Skeletal muscle cell (primary cell): ENCODE measurements at places on chromosomes 4 and X.

GRCh38 chr4:89110541-89110985 is 770 bp upstream of the TIGD2 start:
- DNase-seq: no peak

- DNase-seq: no peak
Observed at GRCh38 chr4:149518471-149518870, 297.2 kb downstream of the IQCM start.

- DNase-seq: no peak
Observed at GRCh38 chr4:137360761-137361160, 171.5 kb downstream of the PCDH18 start.

- no peak for DNase-seq
Observed at GRCh38 chr4:109486007-109486406, 52.4 kb downstream of the SEC24B start.

GRCh38 chr4:169914866-169915265 is 111.3 kb downstream of the MFAP3L start:
- DNase-seq: no peak

DNA sequence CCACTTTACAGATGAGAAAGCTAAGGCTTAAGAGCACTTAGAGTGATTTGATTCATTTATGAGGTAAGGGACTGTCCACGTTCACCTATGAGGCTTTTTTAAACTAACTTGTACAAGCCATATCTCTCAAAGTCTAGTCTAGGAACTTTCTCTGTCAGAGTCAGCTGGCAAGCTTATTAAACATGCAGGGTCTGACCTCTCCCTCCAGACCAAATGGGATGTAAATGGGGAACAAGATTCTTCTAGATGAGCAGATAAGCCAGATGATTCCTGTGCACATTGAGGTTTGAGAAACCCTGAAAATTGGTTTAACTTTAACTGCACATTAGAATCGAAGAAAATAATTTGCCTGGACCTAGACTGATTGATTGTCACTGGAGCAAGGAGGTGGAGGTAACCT is 160.0 kb upstream of the SPRY1 start:
- no peak for DNase-seq

GRCh38 chr4:140250989-140251552 is 97.1 kb upstream of the MAML3 start:
- no peak for DNase-seq

DNA sequence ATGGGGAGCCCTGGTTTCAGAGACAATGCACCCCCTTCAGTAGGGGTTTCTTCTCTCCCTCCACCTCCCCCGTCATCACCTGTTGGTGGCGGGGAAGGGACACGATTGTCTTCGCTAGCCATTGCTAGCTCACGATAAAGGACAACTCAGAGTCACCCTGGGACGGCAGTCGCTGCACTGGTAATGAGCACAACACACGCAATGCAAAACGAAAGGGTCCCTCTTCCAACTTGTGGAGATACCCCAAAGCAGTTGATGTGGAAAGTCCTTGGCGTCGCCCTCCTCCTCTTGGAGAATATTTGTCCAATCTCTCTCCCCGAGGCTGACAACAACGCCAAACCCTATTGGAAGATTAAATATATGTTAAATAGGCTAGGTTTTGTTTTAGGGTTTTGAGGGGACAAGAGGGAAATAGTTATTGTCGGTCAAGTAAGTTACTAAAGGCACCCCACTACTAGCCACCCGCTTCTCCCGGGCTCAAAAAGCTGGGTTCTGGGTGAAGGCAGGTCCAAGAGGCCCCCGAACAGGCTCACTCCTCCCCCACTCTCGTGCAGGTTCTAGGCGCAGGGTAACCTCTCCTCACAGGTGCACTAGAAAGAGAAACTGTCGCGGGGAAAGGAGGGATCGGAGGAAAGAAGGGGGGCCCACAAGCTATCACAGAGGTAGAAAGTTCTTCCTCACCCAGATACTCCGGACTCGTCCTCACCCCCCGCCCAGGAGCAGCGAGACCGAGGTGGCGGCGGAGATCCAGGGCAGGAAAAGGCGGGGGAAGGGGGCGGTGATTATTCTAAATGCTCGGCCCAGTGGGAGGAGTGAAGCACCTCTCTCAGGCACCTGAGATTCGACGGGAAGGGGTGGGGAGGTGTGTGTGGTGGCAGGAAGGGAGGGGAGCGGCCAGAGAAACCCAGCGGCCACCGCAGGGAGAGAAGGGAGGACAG is at the start of gene LRBA:
Gene LRBA, minus strand, starts transcription at position 764 of the 938 bp plus-strand sequence. Its CDS starts 642 bp downstream, at position 122.
- no peak for DNase-seq

- DNase-seq: no peak
Observed at GRCh38 chr4:186724058-186724863, 605 bp upstream of the FAT1 start.

DNA sequence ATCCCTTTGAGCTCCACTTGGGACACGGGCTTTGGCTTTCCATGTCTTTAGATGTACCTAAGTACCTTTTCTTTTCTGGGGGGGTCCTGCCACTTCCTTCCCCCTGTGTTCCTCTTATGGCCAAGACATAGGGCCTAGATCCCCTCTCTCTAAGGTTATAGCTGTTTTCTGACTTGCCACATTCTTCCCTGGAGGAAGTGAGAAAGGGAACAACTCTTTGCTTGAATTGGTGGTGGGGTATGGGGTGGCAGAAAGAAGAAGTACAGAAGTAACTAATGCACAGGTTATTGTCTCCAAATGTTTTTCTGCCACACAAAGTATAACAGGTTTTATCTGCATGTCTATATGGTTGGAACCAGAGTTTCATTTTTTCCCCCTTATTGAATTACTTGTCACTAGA is 29.7 kb upstream of the DIPK2B start:
- DNase-seq: no peak

DNA sequence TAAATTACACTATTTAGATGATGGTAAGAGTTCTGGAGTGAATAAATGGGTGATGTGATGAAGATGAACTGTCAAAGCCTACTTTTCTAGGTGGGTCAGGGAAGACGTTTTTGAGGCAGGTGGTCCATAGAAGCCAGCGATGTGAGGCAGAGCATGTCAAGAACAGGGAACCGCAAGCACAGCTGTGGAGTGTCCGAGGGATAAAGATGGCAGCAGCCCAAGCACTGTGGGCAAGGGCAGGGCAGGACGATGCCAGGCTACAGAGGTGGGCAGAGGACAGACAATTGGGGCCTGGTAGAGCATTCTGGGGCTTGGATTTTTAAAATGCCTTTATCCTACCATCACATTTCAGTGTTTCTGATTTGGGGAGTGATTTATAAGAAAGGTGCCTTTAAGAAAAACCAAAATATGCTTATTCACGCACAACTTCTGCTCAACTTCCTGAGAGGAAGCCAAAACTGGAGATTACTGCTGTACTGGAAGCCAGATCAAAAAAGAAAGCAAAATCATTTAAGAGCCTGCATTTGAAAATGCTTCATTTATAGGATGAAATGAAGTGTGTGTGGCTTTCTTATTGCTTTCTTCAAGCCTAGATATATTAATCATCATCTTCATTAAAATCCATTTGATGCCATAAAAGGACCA is 119.0 kb upstream of the WDR17 start:
- DNase-seq: no peak

GRCh38 chrX:20623448-20623847 is 356.7 kb upstream of the RPS6KA3 start:
- peak; percentile 15 for DNase-seq

DNA sequence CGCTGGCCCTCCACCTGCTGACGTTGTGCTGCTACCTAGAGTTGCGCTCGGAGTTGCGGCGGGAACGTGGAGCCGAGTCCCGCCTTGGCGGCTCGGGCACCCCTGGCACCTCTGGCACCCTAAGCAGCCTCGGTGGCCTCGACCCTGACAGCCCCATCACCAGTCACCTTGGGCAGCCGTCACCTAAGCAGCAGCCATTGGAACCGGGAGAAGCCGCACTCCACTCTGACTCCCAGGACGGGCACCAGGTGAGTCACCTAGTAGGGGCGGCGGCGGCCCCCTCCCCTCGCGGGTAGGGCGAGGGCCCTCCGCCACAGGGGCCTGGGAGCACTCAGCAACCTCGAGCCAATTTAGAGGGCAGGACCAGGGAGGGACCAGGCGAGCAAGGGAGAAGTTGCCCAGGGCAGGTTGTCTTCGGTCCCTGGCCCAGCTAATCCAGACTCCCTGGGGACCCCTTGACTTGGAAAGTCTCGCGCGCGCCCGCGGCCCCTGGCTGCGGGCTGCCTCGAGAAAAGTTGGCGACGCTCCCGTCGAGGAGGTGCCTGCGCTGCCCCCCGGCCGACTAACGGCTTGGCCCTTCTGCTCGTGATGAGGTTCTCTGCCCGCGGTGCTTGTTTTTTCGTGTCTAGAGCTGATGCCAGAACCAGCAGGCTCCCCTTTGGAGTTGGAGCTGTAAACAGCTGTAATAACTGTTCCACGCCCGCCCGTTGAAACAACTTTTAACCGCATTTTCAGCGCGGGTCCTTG is 717 bp downstream of the EDA start:
- no peak for DNase-seq

- no peak for DNase-seq
Observed at GRCh38 chr4:13546941-13547484, 2.7 kb upstream of the NKX3-2 start.

- no peak for DNase-seq
Observed at GRCh38 chr4:125938541-125938940, 623.8 kb downstream of the FAT4 start.

DNA sequence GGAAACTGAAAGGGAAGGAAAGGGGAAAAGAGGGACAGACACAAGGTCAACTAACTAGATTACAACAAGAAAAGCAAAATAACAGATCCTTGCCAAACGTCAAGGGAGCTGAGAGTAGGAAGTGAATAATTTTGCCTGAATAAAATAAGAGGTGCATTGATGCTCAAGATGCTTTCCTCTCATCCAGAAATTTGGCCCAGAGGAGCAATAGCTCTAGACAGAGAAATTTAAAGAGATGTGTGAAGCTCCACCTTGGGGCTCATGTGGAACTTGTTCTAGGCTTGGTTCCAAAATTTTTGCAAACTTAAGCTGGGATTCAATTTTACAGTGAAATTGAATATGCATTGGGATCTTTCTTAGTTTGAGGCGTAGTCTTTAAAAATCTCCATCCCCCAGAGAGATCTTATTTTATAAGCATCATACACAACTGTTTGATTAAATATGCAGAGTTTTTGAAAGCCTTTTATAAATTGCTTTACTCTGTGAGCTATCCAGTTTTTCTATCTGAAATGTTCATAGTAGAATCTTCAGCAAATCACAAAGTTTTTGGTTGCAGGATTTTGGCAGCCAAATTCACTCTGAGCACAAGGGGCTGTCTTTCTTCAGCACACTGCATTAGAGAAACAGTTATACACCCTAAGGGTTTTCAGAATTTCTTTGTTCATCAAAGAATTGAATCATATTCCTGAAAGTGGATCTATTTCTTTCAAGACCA is 1159.5 kb downstream of the ADGRL3 start:
- DNase-seq: no peak

- no peak for DNase-seq
Observed at GRCh38 chr4:149910177-149910576, 94.5 kb upstream of the IQCM start.

DNA sequence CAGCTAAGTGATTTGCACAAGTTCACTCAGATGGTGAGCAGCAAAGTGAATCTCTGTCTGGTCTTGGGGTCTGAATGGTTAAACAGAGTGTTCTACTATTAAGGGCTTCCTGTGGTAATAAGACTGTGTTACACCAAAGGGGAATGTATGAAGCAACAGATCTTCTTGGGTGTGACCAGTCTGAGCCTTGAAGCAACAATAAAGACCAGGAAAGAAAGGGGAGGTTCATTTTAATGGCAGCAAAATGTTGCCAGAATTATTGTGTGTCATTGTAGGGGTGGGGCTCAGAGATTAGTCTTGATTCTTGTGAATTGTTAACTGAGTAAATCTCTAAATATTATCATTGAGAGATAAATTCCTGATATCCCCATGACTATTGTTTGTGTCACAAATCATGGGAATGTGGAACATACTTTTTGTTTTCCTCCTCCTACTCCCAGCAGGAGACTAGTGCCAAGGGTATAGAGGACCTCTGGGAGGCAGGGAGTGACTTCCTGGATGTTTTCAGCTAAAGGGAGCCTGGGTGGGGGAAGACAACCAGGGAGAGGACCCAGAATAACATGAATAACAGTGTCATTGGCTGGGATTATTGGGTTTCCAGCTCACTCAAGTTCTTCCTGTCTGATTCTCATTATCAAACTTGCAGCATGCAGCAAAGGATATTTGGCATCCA is 141.4 kb upstream of the PAK3 start:
- DNase-seq: no peak

DNA sequence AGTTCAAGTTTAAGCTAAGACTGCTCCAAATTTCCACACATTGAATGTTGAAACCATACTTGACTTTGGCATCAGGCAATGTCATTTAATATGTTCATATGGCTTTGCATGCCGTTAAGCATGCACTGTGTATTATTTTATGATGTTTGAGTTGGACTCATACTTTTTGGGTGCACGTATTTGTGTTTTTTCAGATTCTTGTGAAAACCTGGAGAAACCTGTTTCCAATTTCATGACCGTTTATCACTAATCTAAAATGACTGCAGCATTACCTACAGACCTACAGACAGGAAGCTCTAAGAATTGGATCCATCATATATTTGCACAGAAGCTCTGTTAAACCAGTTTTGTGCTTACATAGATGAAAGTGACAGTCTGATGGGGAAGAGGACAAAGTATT is 1093.0 kb upstream of the INTU start:
- no peak for DNase-seq

- DNase-seq: no peak
Observed at GRCh38 chr4:151879705-151880445, 119.1 kb upstream of the GATB start.

DNA sequence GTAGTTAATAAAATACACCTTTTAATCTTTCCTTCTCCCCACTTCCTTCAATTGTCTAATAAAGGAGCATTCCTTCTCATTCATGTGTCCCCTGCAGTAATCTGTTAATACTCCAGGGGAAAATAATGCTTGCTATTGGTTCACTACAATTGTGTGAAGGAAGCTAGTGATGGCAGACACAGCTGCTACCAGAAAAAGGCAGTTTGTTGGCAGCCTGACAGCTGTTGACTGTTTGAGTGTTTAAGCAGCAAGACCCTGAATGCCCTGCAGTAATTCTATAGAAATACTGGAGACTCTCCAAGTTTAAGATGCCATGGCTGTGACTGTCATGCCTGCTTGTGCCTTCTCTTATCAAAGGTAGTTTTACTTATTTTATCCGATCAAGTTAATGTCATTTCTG is 359.5 kb downstream of the C4orf33 start:
- DNase-seq: no peak

DNA sequence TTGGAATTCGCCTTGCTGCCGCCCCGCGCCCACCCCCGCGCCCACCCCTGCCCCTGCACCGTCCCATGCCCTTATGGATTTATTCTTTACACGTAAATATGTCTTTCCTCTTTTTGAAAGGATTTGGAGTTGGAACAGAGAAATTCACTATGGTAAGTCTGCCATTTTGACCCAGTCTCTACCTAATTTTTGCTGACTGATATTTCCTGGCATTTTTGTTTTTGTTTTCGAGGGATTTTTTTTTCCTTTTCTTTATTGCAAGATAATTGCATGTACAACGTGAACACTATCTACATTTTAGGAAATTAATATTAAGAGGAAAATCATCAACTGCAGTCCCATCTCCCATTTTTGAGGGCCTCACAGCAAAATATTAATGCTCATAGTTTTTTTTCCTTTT is 468 bp upstream of the SPIN2B start:
- DNase-seq: no peak
